OCI-M1 (cell line): ENCODE measurements at places on chromosomes 3 and 15.

DNA sequence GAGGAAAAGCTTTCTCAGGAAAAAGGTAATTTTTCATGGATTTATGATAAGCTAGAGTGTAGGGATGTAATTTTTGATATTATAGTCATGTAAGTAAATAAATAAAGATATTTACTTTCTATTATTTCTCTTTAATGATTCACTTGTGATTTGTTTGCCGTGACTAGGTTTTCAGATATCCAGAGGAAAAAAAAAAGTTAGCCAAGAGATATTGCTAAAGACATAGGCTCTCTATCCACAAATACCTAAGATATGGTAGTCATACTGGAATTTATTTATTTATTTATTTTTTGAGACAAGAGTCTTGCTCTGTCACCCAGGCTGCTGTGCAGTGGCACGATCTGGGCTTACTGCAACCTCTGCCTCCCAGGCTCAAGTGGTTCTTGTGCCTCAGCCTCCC, 59.9 kb downstream of the AP4E1 start:
- no peak for DNase-seq

DNA sequence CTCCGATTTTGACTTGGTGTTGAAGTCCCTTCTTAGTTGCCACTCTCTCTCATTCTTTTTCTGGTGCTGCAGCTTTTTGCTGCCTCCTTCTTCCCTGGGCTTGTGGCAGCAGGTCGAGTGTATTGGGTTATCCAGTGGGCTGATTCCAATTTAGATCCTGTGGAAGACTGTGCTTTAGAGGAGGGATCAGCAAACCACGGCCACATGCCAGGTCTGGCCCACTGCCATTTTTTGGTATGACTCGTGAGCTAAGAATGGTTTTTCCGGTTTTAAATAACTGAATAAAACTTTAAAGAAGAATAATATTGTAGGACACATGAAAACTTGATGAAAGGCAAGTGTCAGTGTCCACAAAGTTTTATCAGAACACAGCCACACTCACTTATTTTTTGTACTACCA, 330.5 kb downstream of the ROBO2 start:
- DNase-seq, result peak; percentile 4

DNA sequence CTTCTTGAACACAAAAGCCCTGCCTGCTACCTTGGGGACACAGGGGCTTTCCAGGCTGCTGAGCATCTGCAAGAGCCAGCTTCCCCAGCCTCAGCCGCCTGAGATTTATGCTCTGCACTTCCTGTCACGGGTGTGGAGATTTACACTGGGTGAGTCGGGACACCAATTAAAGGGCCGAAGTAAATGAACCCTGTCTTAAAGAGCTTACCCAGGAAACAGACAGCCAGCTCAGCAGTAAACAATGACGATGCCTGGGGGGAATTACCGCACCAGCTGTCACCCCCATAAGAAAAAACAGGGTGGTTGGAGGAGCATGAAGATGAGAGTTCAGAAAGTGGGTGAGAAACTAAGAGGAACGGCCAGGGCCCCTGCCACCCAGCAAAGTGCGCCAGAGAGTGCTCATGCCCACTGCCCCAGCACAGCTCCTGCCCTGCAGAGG, 37.5 kb upstream of the IQSEC1 start:
- DNase-seq, result no peak

DNA sequence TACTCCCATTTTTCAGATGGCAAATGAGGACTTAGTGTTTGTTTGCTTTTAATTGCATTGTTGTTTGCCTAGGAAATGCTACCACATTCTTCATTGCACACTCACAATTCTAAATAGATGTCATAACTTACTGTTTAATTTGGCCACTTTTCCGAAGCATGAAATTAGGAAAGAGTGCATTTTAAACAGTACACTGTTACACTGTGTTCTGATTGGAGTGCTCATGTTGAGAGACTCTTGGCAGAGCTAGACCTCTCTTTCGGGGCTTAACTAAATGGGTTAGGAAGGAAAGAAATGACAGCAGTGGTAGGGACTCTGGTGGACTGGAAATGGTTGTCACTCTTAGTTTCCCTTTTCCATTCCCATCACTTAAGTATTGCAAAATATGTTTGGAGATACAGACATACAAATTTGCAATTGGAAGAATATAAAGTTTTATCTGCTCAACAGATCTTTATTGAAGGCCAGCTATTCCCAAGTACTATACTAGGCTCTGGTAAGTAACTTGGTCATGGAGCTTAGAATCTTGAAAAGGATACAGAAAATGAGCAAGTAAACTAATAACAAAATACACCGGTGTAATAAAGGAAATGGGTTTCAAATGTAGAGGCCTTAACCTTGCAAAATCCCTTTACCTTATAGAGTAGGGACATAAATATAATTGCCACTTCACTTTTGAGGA, 90.2 kb downstream of the DCUN1D1 start:
- no peak for DNase-seq

- DNase-seq, result peak; percentile 38
Observed at GRCh38 chr15:40354408-40355171, 3.4 kb upstream of the DISP2 start.

GRCh38 chr15:95368755-95369601, 961.5 kb upstream of the NR2F2 start:
- no peak for DNase-seq
